ENCODE measurements at places on chromosomes 7 and 10.

GRCh38 chr10:121926671-121927317, 1.0 kb downstream of the ATE1 start:
- DNase-seq: no peak

GRCh38 chr10:95356190-95356955, 65.6 kb upstream of the PDLIM1 start:
- DNase-seq: no peak

- DNase-seq: no peak
Observed at GRCh38 chr7:25353196-25353595, 124.9 kb upstream of the NPVF start.

GRCh38 chr10:15211464-15211979, 43.0 kb upstream of the NMT2 start:
- no peak for DNase-seq

GRCh38 chr10:20948686-20949327, 51.7 kb upstream of the NEBL start:
- DNase-seq: no peak

- no peak for DNase-seq
Observed at GRCh38 chr10:47332946-47333345, 10.7 kb downstream of the GDF2 start.

GRCh38 chr10:37314862-37315261, 189.5 kb downstream of the ANKRD30A start:
- no peak for DNase-seq

GRCh38 chr10:62597226-62597625, 207.3 kb upstream of the ADO start:
- DNase-seq: no peak

- no peak for DNase-seq
Observed at GRCh38 chr7:93004906-93005305, 112.9 kb downstream of the SAMD9 start.

GRCh38 chr7:73504920-73505319, 17.2 kb downstream of the BAZ1B start:
- DNase-seq: no peak

GRCh38 chr10:129709627-129710509, 242.8 kb downstream of the MGMT start:
- DNase-seq: peak; percentile 64

- DNase-seq: no peak
Observed at GRCh38 chr10:88082806-88083596, 219.6 kb downstream of the PTEN start.

DNA sequence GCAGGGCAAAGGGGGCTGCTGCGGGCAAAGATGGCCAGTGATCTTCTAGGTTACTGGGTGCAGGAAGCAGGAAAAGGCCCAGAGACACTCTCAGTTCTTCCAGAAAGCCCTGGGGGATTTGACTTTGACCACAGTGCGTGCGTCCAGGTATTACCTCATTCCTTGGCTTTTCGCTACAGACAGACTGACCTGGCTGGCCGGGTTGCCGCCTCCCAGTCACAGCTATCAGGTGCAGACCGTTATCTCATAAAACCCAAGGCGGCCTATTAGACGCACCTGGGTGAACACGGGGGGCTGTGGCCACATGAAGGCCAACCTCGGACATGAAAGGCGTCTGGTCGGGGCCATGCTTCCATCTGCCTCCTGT, 80.3 kb downstream of the FOXL3 start:
- DNase-seq: no peak

DNA sequence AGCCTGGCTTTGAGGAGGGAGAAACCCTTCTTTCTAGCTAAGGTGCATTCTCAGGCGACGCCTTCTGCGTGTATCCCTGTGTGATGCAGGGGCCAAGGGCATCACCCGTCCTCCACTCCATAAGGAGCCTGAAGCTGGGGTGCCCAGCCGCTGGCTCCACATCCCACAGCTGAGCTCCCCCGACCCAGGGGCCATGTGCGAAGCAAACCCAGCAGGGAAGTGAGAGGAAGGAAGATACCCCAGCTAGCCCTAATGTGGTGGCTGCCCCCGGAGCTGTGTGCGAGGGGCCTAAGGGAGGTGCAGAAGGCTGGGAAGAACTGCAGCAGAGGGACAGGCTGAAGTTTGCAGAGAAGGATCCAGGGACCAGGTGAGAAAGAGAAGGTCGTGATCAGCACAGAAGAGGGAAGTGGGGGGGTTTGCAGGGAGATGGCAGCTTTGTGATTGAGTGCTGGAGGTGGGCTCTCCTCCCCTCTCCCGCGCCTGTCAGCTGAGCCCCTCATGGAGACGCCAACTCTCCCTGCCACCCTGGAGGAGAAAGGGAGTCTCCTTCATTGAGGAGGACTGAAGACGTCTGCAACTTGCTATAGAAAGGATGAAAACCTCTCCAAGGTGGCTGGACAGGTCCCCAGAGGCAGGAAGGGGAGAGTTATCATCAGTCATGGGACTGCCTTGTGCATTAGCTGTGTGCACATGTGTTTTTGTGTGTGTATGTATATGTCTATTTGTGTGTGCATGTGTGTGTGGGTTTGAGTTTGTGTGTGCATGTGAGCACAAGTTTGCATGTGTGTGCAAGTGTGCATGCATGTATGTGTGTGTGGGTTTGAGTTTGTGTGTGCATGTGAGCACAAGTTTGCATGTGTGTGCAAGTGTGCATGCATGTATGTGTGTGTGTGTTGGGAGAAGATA, 3.5 kb upstream of the CALML5 start:
- DNase-seq: no peak

DNA sequence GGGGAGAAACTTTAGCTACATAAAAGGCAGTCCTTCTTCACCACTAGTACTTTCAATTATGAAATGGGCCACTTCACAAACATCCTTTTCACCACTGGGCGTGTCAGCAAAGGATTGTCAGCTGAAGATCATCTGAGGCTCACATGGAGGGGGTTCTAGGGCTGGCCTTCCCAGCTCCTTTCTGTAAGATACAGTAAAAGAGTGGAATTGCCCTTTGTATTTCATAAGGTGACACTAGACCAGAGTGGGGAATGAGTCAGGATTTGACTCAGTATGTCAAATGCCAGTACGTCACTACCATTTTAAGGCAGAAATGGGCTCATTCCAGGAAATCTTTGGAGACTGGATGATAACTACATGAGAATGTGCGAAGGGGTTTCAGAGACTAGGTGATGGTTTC, 21.2 kb upstream of the BLOC1S2 start:
- DNase-seq: no peak

GRCh38 chr7:6256677-6257535, 15.5 kb downstream of the CYTH3 start:
- DNase-seq: peak; percentile 78

GRCh38 chr7:69893906-69894305, 295.6 kb downstream of the AUTS2 start:
- no peak for DNase-seq

- DNase-seq: no peak
Observed at GRCh38 chr7:98058186-98058585, 48.5 kb upstream of the LMTK2 start.

DNA sequence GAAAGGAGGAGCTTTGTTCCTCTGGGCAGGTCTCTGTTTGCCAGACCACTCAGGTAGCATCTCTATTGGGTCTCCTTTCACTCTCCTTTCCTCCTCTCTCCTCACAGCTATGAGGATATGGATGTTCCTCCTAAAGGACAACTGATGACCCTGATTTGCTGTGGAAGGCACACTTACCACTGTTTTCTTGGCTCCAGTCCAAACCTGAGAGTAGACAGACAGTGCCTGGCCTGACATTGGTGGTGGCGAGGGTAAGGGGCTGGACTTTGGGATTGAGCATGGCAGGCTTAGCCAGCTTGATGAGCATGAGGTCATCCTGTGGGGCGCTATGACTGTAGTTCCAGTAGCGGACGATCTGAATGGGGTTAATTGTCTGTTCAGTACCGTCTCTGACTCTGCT, 3.6 kb downstream of the PRSS37 start:
- DNase-seq: no peak

DNA sequence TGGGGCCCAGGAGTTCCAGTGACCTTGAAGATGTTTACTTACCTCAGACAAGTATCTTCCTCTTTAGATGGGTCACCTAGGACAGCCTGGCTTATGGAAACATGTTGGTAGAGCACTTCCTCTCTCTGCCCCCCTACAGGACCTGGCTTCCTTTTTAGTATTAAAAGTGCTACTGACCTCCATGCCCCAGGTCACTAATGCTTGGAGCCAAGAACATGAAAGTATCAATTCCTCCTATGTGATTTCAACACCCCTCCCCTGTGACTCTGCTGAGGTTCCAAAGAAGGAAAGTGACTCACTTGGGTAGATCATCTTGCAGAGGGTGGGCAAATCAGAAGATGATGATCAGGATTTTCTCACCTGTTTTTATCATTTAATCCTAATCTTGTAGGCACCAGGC, 125.3 kb upstream of the CCDC6 start:
- DNase-seq: no peak

GRCh38 chr7:94288096-94288495, 106.6 kb upstream of the COL1A2 start:
- no peak for DNase-seq

GRCh38 chr7:142130267-142130666, 18.7 kb downstream of the MGAM2 start:
- DNase-seq: no peak

DNA sequence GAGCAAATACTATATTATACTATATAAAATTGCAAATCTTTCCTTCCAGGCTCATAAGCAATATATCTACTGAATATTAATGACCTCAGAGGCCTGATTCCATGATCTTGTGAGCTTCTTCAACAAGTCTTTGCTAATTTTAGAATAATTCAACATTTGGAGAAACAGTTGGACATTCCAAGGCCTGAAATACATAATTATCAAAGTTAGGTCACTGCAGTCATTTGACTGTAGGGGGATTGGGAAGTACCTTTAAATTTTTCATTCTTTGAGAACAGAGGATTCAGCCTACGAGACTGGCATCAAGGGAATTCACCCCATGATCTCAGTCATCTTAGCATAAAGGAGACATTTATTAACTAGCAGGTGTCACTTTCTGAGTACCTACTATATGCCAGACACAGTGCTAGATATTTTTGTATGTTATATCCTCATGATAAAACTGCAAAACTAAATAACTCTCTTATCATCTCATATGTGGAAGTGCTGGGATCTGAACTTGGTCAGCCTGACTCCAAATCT, 85.4 kb downstream of the DOCK4 start:
- DNase-seq: no peak

GRCh38 chr10:32207544-32207943, 139.4 kb downstream of the EPC1 start:
- DNase-seq: peak; percentile 34

DNA sequence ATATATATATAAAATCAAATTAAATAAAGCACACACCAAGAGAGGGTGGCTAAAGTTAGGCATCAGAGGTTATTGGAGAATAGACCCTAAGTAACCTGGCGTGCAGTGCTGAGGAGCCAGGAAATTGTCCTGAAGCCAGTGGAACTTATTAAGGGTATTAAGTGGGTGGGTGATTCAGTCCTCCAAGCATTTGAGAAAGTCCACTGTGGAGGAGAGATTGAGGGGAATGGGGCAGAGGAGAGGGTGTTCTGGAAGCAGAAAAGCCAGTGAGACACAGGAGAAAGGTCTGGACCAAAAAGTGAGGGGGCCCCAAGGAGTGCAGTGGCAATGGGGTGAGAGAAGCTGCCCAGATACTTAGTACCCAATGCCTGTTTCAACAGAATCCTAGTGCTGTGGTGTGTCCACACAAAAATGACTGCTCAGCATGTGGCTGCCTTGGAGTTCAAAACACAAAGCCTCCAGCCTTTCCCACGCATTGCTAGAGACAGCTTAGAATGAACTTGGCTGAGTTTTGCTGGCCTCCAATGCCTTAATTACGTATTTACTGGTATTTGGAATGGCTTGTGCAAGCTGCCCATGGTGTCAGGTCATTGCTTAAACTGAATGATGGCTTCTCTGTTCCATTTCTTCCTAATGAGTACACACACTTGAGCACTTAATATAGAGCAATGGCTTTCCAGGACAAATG, 44.9 kb upstream of the CHST15 start:
- DNase-seq: no peak

- no peak for DNase-seq
Observed at GRCh38 chr7:135192914-135193536, 18.3 kb downstream of the WDR91 start.

DNA sequence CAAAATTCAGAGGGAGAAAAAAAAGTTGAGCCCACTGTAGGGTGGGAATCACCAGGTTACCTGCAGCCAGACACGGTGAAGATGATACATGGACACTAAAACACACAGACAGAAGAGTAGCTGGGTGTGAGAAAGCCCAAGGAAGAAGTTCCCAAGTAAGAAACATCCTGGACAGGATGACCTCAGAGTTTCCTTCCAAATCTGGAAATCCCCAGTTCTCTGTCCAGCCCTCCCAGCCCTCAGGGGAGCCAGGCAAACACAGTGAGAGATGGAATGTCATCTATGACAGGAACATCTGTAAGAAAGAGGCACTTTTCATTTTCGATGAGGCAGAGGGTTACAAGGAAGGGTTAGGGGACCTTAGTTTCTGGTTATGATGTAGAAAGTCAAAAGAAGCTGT, 125.1 kb upstream of the LYZL1 start:
- DNase-seq: peak; percentile 29

- no peak for DNase-seq
Observed at GRCh38 chr7:91633013-91633441, 247.5 kb downstream of the MTERF1 start.

- DNase-seq: no peak
Observed at GRCh38 chr10:80588546-80588945, 50.8 kb downstream of the SH2D4B start.

GRCh38 chr10:32161586-32161985, 105.4 kb upstream of the KIF5B start:
- peak; percentile 44 for DNase-seq

- DNase-seq: no peak
Observed at GRCh38 chr10:20984662-20985061, 87.6 kb upstream of the NEBL start.

DNA sequence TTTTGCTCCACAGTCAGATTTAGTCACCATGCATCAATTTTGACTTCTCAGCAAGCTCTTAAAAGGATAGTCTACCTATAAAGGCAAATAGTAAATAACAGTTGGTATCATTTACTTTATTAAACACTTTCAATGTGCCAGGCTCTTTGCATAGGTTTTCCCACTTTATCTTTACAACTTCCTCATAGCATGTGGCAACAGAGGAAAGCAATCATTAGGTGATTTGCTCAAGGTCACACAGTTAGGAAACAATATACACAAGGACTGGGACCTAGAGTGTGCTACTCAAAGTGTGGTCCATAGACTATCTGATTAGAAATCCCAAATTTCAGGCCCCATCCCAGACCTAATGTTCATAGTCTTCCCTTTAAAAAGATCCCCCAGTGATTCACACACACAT, 212.3 kb downstream of the MTERF1 start:
- no peak for DNase-seq

DNA sequence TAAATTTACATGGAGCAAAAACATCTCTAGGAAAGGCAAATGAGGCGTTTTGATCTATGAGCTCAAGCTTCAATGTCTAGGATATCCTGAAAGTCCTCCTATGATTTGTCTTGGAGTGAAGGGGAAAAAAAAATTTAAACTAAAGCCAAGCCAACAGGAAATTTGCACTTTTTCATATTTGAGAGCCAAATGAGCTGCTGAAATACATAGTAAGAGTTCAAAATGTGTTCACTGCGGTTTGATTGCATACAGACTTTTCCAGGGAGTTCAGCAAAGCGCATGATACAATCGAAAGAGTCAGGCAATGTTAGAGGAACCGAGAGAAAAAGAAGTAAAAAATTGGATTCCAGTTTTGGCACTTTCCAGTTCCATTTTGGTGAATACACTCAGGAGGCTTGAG, 633.4 kb upstream of the MGMT start:
- DNase-seq: no peak

GRCh38 chr10:24701447-24701846, 22.2 kb downstream of the ARHGAP21 start:
- DNase-seq: no peak
